ENCODE measurements at places on chromosomes 16 and 17.

GRCh38 chr17:17300624-17301568 is 2.3 kb upstream of the NT5M start:
- no peak for DNase-seq

DNA sequence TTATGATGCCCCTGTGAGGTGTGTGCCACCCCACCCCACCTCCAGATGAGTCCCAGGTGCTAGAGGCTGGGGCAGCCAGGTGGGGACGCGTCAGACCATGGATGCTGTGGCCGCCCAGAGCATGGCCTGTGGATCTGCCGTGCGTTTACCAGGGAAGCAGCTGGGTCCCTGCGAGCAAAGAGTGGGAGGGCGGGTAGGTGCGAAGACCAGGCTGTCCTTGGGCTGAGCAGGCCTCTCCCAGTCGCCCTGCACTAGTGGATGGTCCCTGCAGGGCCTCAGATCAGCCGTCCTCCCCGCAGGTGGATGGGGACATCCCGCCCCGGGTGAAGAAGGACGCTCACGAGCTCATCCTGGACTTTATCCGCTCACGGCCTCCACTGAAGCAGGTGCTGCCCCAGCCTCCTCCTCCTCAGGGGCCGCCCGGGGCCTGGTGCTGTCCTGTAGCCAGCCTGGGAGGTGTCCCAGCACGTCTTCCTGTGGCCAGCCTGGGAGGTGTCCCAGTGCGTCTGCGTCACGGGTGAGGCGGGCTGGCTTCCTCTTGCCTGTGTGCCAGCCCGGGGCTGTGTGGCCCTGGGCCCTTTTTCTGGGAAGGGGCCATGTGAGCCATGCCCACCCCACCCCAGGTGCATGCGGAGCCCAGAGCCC is 18.0 kb upstream of the TCF25 start:
- DNase-seq: no peak

GRCh38 chr17:80730739-80731138 is 186.1 kb downstream of the RPTOR start:
- DNase-seq: no peak

GRCh38 chr16:852451-853185 is 52.1 kb upstream of the GNG13 start:
- DNase-seq: no peak

- DNase-seq: no peak
Observed at GRCh38 chr16:23302045-23302956, at the start of gene SCNN1B. Gene SCNN1B (plus strand): TSS chr16:23302302. CDS start chr16:23348600, 46,298 bp downstream.

- DNase-seq: no peak
Observed at GRCh38 chr16:11032922-11033291, 88.5 kb downstream of the CLEC16A start.

DNA sequence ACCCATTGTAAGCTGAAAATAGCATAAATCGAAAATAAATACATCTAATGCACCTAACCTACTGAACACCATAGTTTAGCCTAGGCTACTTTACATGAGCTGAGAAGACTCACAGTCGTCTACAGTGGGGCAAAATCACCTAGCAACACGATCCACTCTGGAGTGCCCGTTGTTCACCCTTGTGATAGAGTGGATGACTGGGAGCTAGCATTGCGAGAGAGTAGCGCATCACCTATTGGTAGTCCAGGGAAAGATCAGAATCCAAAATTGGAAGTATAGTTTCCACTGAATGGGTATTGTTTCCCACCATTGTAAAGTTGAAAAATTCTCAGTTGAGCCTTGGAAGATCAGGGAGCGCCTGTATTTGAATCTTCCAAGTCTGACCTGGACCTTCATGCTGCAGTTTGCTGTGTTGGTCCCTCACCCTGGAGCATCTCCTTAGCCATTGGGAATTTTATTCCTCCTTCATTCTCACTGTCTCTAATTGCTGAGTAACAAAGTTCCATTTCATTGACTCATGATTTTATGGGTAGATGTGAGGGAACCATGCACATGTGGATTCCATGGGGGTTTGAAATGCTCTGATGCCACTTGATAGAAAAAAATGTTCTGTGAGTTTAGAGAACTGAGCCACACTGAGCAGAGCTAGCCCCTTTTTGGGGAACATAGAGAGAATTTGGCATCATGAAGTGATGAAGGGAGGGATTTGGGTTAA is 19.6 kb downstream of the AKAP1 start:
- DNase-seq: no peak

Measured in GDM1 (cell line).